Right lung (tissue), 10 donors: ENCODE measurements at places on chromosomes 6 and 20.
A peak's percentile ranks its signal among the peaks of the same experiment; 100 is the strongest.

DNA sequence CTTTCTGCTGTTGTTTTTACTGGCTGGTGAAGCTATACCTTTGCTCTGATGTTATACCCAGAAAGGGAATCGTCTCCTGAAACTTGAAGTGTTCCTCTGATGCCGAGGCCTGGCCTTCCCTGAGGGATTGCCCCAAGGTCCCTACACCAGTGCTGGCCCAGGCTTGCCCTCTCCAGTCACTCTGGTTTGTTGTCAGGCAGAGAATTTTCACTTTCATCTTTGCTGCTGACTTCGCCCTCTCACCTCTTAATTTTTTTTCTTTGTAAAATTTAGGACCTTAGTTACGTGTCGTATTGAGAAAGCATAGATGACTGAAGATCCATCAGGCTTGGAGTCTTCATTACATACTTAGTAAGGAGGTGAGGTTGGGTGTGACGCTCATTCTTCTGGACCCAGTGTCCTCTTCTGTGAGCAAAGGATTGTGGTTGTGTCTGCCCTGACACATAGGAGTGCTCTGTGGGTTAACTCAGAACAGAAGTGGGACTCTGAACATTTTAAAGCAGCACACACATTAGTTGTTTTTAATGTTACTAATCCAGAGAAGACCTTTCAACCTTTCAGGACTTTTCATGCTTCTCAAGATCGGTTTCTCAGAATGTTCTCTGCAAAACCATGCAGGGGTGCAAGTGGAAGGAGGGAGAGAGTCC lies 45.4 kb downstream of the TULP4 start:
- no peak for DNase-seq

- no peak for DNase-seq
Observed at GRCh38 chr6:158500016-158500735, 59.7 kb upstream of the TMEM181 start.

DNA sequence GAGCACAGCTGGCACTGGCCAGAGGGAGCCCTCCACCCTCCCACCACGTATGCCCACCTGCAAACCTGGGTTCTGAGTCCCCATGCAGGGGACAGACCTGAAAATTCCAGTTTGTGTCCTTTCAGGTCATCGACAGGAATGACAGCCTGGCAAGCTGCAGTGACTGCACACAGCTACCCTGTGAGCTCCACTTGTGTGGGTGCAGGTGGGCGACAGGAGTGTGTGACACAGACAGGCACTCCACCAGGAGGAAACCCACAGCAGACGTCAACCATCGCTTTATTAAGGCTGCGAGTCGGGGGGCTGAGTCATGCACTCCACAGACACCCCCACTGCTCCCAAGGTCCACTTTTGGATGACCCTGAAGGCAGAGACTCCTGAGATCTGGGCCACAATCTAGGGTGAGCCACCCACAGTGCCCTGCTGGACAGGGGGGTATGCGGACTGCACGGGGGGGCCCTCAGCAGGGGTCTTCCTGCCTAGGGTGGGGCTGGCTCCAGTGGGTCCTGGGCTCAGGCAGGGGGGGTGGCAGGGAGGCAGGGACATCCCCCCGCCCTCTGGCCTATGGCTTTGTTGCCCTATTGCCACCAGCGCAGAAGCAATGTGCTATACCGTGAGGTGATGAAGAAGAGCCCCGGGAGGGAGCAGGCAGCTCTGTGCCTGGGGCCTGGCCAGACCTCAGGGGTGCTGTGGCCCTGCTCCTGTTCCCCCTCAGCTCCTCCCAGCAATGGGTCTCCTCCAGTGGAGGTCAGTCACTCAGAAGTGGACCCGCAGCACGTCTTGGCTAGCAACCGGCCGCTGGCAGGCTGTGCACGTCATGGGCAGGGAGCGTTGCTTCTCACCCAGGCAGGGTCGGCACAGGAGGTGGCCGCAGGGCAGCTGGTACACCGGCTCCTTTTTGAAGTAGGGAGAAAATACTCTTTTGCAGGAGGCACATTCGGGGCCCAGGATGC lies 25.1 kb upstream of the AVP start:
- DNase-seq: no peak

DNA sequence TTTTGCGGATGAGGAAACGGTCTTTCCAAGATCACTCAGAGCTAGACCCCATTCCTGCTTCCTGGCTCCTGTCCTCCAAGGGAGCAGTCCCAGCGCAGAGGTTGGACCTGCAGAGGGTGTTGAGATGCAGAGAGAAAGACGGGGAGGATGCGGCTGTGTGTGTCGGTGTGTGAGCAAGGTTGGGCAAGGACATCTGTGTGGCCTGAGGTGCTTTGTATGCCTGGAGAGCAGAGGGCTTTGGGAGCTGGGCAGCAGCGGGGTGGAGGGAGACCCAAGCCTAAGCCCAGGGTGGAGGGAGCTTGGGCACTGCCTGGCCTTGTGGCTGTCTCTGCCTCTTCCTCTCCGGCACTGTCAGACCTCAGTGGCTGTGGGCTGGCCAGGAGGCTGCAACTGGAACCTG lies 147.4 kb upstream of the RNF24 start:
- DNase-seq: no peak

GRCh38 chr20:33789109-33789857 lies 21.9 kb upstream of the CHMP4B start:
- DNase-seq: peak; percentile 71

DNA sequence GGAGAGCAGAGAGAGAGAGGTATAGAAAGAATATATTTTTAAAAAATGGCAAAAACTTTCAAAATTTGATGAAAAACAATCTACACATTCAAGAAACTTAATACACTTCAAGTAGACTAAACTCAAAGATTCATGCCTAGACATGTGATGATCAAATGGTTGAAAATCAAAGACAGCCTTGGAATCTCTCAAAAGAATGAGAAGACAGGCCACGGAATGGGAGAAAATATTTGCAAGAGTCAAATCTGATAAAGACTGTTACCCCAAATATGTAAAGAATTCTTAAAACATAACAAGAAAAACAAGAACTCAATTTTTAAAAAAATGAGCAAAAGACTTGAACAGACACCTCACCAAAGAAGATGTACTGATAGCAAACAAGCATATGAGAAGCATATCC lies 49.7 kb downstream of the THEMIS start:
- DNase-seq: no peak

DNA sequence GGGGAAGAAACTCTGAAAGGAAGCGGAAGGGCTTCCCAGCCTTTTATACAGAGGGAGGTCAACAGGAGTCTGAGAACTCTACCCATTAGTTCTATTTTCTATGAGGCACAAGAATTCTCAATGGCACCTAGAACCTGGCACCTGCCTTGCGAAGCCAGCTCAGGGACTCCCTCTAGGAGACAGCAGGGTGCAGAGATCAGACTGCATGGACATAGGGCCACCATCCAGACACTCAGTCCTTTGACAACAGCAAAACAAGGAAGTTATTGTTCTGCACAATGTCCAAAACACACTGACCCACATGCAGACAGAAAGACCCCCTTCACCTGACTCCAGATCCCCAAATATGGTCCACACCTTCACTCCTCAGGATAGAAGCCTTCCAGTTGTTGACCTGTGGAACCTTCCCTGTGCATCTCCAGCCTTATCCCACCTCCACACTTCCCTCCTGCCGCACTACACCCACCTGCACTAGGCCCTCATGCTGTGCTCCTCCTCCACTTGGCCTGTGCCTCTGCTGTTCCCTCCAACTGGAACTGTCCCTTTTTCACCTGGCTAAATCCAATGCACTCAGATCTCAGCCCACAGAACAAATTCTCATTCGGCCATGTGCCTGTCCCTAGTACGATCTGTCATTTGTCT lies 27.8 kb downstream of the ACSS1 start:
- no peak for DNase-seq

DNA sequence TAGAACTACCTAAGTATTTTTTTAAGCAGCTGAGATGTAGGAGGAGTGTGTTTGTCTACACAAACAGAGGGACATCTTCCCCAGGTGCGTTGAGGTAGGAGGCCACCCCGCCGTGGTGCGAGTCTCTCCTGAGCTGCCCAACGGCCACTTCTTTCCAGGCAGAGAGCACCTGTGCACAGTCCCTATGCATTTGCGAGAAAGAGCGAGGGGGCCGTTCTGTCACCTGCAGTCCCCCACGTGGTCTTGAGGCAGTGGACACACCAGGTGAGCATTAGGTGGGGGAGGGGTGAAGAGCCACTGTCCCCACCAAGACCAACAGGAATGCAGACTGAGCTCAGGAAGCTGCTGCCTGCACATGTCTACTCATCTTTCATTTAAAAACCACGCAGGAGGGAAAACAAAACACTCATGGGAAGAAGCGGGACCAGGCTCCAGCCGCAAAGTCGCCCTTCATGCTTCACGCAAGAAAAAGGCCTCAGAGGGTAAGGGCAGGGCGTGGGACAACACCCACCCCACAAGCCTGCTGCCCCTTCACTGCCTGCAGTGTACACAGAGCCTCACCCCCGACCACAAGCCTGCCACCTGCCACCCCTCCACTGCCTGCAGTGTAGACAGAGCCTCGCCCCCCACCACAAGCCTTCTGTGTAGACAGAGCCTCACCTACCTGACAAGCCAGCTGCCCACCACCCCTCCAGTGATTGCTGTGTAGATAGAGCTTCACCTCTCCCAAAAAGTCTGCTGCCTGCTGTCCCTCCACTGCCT lies 142.0 kb downstream of the DLL1 start:
- DNase-seq: no peak

DNA sequence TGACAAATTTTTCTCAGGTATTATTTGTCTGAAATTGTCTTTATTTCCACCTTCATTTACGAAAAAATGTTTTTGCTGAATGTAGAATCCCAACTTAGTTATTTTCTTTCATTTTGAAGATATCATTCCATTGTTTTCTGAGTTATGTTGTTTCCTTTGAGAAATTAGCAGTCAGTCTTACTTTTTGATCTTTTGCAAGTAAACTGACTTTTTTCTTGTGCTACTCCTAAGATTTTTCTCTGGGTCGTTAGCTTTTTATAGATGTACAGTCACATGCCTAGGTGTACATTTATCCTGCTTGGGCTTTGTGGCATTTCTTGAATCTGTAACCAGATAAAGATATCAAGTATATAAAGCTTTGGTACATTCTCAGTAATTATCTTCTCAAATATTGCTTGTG lies 29.6 kb upstream of the ASIP start:
- no peak for DNase-seq

- DNase-seq: no peak
Observed at GRCh38 chr6:5276581-5276980, 15.3 kb downstream of the FARS2 start.

- DNase-seq: no peak
Observed at GRCh38 chr6:69867639-69867976, 1.3 kb downstream of the COL19A1 start.

DNA sequence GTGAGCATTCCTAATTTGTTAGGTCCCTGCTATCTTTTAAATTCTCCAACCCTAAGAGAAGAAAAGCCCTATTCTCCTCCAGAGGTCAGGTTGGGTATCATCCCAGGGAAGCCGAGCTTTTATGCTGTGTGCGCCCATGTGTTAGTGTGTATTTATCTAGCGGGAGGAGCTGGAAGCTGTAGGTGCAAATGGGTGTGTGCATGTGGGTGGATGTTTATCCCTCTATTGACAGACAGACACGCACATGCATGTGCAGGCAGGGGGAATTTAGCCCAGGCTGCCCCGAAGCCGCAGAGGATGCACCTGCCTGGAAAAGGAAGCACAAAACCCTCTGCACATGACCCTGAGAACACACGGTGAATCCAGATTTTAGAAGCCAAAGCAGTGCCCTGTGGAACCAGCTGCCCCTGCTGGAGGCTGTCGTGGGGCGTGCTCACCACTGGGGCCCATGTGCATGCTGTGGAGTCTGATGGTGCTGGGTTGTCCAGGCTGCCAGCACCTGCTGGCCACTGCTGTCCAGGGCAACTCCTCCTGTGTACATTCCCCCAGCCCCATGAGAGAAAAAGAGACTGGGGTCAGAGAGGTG lies 397.5 kb downstream of the TAF4 start:
- DNase-seq: no peak

GRCh38 chr6:33080127-33081089 lies 4.6 kb downstream of the HLA-DPB1 start:
- DNase-seq: peak; percentile 55
